Epithelial cell of alveolus of lung (primary cell): ENCODE measurements at places on chromosomes 4 and X. TPM values are rescaled to one million over a fixed set of nuclear protein-coding genes. Genes with fewer than 3 reads are reported as not detected.

Gene RHOH
- under 0.01 TPM in 1 of 2 replicates, not detected in the other for total RNA-seq

Gene TBX22
- total RNA-seq: not detected in 2 replicates

Gene CXCL8
- total RNA-seq: 10.5 and 842 TPM in 2 replicates

Gene TMEM144
- 1.0 and 2.3 TPM in 2 replicates for total RNA-seq

Gene GPR34
- not detected in 2 replicates for total RNA-seq

Gene ASB9
- total RNA-seq: 1.4 TPM in 1 of 2 replicates, not detected in the other

Gene SPANXD
- not detected in 2 replicates for total RNA-seq

Gene PRKG2
- 1.9 and 22.0 TPM in 2 replicates for total RNA-seq

Gene TMEM271
- not detected in 2 replicates for total RNA-seq
